HCT116 (cell line): ENCODE measurements at places on chromosomes 4 and X. TPM values are rescaled to one million over a fixed set of nuclear protein-coding genes. Genes with fewer than 3 reads are reported as not detected.

Gene TMPRSS11F
- total RNA-seq: not detected

Gene ARR3
- total RNA-seq: not detected

Gene NEUROG2
- 0.12 TPM for total RNA-seq

Gene GABRG1
- not detected for total RNA-seq

Gene NAT8L
- total RNA-seq: 9.2 TPM

Gene ARSJ
- total RNA-seq: 2.3 TPM

Gene ERCC6L
- total RNA-seq: 12.5 TPM

Gene LRAT
- total RNA-seq: 3.8 TPM

Gene GAGE2A
- 0.52 TPM for total RNA-seq

Gene NUP62CL
- 21.1 TPM for total RNA-seq

Gene MAGEA2
- total RNA-seq: 48.1 TPM
